Activated naive CD8-positive, alpha-beta T cell treated with anti-CD3 and anti-CD28 coated beads, Interleukin-2, amount 10 ng/mL, durations not matched to agents 7 days and 5 days (primary cell): ENCODE measurements at places on chromosomes 7 and 10.

GRCh38 chr7:130875901-130876300 is 141.9 kb upstream of the KLF14 start:
- H3K36me3 ChIP-seq, result peaks cover 27% of the 10 kb centered on the region
- no peak overlapping the region for H3K27ac ChIP-seq
- peaks cover 22% of the 10 kb centered on the region for H3K4me1 ChIP-seq
- no peaks in the 10 kb centered on the region for H3K27me3 ChIP-seq
- DNase-seq, result no peak
- H3K4me3 ChIP-seq, result no peak overlapping the region

DNA sequence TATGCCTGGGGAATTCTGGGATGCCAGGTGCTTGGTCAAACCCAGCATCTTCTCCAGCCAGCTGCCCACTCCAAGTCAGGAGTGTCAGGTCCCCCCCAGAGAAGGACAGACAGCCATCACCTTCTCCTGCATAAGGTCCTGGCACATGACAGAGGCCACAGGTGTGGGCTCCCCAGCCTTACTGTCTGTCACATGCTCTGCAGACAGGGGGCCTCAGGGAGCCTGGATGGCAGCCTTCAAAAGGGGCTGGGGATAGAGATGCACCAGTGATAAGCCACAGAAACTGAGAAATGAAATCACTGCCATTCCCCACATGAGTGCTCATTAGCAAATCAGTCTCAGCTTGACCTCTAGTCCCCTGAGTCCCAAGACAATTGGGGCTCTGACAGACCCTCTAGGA is 72.9 kb downstream of the PLXNA4 start:
- H3K27ac ChIP-seq, result no peak overlapping the region
- peaks cover 2% of the 10 kb centered on the region for H3K27me3 ChIP-seq
- no peak overlapping the region for H3K4me3 ChIP-seq
- peaks cover 57% of the 10 kb centered on the region for H3K36me3 ChIP-seq
- DNase-seq, result no peak

- H3K4me3 ChIP-seq, result no peak overlapping the region
- H3K27ac ChIP-seq, result no peak overlapping the region
- H3K27me3 ChIP-seq, result no peaks in the 10 kb centered on the region
- H3K36me3 ChIP-seq, result peaks cover 6% of the 10 kb centered on the region
- peaks cover 6% of the 10 kb centered on the region for H3K4me1 ChIP-seq
Observed at GRCh38 chr10:73585327-73585726, 5.8 kb downstream of the USP54 start.

DNA sequence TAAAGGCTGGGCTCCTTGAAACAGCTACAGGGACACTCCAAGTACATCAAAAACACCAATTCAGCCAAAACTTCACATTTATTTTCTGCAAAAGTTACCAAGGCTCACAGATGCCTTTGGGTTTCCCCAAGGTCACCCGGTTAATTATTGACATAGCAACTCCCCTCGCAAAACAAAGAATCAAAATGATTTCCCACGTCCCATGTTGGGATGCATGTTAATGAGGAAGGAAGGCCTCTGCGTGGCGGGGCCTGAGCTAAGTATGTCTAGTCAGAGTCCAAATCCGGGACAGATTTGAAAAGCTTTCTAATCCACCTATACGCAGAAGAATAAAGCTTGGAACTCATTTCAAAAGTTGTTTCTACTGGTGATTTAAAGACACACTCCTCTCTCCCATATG is 535 bp upstream of the TMEM72 start:
- no peak overlapping the region for H3K4me3 ChIP-seq
- no peak overlapping the region for H3K27ac ChIP-seq
- H3K4me1 ChIP-seq, result peaks cover 16% of the 10 kb centered on the region
- DNase-seq, result no peak
- no peaks in the 10 kb centered on the region for H3K36me3 ChIP-seq

- no peak for DNase-seq
- H3K36me3 ChIP-seq, result peaks cover 16% of the 10 kb centered on the region
Observed at GRCh38 chr10:119316729-119317097, 109.3 kb downstream of the GRK5 start.

GRCh38 chr7:50864694-50865093 is 82.0 kb upstream of the GRB10 start:
- no peaks in the 10 kb centered on the region for H3K27me3 ChIP-seq
- no peak overlapping the region for H3K27ac ChIP-seq
- peaks cover 2% of the 10 kb centered on the region for H3K4me1 ChIP-seq
- no peak overlapping the region for H3K4me3 ChIP-seq
- DNase-seq, result no peak
